ENCODE measurements at places on chromosomes 3 and 15. TPM values are rescaled to one million over a fixed set of nuclear protein-coding genes. Genes with fewer than 3 reads are reported as not detected.

The TGM5 gene
- total RNA-seq = not detected

The PP2D1 gene
- total RNA-seq = not detected

The ANKUB1 gene
- total RNA-seq = not detected

The ZMAT3 gene
- total RNA-seq = 54.2 TPM

The PLCB2 gene
- total RNA-seq = 1.1 TPM

The BDH1 gene
- 2.9 TPM for total RNA-seq

The NEO1 gene
- under 0.01 TPM for total RNA-seq

Measured in vein endothelial cell (primary cell).